ENCODE measurements at places on chromosomes 11 and 22. TPM values are rescaled to one million over a fixed set of nuclear protein-coding genes. Genes with fewer than 3 reads are reported as not detected.

GRCh38 chr22:17213976-17214375 is 5.3 kb downstream of the ADA2 start:
- no peak for DNase-seq

The IFT27 gene
- total RNA-seq, result 8.0 TPM

GRCh38 chr22:43449831-43450225 is 38.0 kb downstream of the MPPED1 start:
- DNase-seq, result no peak

- DNase-seq, result no peak
Observed at GRCh38 chr11:2860636-2861035, 24.9 kb downstream of the CDKN1C start.

DNA sequence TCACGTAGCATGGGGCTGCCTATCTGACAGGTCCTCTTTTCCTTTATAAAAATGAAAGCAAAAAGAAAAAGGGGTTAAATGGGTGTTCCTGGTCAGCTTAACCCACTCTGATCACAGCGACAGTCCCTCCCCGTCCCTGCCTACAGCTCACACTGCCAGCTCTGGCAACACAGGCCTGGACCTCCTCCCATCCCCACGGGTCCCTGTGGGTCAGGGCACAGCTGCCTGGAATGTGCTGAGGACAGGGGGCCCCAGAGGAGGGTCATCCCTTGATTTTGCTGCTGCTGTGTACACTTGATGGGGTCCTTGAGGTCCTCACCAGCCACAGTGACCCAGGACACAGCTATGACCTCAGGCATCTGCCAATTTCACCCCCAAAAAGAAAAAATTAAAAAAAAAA is 29.6 kb upstream of the CYP2D6 start:
- no peak for DNase-seq

DNA sequence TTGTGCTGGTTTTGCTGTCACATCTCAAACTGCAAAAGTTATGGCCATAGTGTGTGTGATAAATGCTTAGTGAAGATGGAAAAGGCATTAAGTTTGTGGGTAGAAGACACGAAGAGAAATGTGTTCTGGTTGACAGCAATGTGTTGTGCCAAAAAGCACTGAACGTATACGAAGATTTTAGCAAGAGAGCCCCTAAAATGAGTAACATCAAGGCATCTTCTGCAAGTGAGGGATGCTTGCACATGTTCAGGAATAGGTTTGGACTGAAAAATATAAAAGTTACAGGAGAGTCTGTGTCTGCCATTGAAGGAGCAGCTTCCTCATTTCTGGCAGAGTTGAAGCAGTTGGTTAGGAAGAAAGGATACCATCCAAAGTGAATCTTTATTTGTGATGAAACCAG is 167.1 kb downstream of the ADAMTS15 start:
- no peak for DNase-seq

DNA sequence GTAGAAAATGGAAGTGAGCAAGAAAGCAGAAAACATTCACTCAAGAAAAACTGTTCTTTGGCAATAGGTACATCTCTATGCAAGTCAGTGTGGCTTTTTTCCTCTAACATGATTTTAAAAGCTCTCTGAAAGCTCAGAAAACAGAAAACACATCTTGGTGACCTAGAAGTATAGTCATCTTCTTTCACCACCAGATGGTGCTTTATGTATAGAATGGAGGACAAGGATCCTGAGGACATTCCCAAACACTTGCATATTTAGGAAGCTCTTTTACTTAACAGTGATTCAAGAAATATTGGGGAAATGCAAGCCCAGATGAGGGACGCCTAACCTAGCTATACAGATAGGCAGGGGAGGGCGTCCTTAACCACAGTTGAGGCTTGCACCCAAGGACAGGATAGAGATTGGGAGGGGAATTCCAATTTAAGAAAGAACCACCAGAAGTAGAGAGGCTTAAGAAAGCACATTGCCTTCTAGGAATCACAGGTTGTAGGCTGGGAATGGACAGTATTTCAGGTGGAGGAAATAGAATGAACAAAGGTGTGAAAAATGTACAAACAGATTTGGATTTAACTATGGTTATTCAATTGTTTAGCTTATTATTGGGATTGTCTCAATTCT is 13.8 kb upstream of the CCDC81 start:
- no peak for DNase-seq

GRCh38 chr11:118856314-118856713 is 27.4 kb upstream of the CXCR5 start:
- DNase-seq, result no peak

The TSGA10IP gene
- not detected for total RNA-seq

GRCh38 chr11:111886032-111886431 is 6.7 kb downstream of the CFAP68 start:
- DNase-seq, result no peak

Data from omental fat pad (tissue), 4 donors.